NCI-H1436 treated with DMSO at 0.1 percent for 48 hours (cell line): ENCODE measurements at places on chromosomes 4 and X.

DNA sequence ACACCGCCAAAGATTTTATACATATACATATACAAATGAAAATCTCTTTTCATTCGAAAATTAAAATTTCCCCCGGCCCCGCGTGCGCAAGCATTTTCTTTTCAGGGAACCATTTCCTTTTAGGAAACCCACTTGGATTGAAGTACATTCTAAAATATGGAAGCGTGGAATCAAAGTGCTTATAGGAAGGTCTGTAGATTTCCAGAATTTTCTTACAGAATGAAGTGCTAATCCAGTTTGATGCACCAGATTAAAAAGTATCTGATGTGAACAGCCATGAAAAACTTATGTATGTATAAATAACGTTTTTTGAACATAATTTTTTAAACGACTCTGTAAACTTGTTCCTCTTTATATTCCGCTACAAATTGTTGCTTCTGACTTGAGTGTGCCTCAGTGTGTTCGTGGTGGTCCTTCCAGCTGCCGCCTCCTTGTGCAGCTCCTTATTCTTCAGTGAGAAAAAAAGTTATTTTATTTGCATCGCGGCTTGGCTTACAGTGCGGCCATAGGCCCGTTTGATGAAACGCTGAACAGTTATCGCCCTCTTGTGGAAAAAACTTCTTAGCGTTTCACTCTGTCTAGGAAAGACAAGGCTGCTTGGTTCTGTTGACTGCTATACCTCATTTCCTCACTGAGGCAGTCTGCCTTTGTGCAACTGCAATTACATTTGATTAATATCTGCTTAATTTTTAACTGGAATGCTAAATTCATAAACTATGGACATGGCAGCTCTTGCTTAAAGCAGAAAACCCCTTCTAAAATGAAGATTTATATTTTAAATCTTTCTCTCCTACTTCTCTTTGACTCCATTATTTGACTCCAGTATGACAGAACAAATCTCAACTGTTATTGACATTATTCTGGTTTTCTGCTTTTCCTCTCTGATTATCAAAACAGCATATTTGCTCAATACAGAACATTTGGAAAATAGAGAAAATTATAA, 4.7 kb upstream of the NKX6-1 start:
- DNase-seq = peak; percentile 64

DNA sequence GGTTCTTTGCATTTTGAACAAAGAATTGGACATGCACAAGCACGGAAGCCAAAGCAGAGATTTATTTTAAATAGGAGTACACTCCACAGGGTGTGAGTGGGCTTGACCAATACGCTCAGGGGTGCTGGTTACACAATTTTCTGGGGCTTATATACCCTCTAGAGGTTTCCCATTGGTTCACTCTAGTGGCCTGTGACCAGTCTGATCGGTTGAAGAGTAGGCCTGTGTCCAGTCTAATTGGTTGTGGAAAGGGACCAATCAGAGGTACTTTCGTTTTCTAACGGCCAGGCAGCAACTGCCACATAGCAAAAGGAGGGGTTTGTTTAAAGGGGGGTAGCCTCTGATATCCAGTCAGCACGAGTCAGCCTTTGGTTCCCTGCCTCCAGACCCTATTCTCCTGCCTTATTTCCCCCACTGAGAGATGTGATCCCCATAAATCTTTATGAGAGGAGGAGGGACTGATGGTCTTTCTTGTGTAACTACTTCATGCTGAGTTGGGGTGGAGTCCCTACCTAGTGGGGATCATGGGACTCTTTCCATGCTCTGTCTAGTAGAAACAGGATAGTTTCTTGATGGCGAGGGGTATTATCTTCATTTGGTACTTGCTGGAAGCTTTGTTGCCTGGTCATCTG, 11.3 kb upstream of the AREG start:
- DNase-seq = no peak

DNA sequence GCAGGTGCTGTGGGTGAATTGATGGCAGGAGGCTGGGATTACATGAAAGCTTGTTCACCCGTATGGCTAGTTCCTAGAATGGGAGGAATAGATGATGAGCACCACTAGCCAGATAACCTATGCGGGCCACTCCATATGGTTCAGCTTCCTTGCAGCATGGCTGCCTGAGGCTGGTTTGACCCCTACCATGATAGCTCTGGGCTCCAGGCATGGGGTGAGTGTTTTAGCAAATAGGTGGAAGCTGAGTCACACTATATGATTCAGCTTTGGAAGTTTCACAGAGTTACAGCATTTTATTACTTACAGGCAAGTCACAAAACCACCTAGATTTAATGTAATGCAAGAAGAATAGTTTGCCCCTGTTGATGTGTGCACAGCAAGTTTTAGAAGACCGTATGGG, 603.2 kb downstream of the STIM2 start:
- DNase-seq = no peak

DNA sequence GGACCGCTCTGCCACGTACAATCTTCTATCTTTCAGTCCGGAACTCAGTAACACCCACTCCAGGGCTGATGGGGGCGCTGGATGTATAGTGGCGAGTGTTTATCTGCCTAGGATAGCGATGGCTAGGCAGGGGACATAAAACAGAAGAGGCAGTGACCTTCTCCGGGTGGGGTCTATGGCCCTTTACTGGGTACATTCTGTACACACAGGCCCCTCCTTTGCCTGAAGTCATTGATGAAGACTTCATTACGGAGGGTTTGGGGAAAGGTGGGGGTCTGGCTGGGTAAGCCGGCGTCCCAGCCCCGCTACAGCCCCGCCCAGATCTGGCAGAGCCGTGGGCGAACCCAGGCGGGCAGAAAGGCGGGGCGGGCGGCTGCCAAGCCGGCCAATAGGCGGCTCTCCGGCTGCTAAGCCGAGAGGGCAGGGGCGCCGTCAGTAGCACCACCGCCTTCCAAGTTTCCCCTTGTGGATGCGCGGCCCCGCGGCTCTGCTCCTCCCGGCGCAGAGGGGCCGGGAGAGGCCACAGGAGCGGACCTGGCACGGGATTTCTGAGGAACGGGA, at the start of gene CHST7:
Gene CHST7, plus strand, starts transcription at position 435 of the 561 bp plus-strand sequence. CDS start 167 bp downstream, outside the sequence.
- DNase-seq = no peak

DNA sequence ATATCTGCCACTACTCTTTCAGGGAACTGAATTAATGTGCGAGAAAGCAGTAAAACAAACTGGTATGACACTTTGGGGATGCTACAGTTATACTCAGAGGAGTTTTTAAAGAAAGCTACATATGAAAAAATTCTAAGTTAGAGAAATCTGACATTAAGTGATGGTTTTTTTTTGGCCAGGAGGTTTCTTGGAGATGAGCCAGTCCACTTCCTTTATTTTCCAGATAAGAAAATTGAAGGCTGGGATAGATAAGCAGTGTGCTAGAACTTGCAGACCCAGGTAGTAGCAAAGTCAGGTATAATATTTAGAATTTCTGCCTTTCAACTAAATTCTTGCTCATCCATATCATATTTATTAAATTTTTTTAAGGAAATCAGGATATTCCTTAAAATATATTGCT, 106.8 kb downstream of the FAT4 start:
- DNase-seq = no peak

DNA sequence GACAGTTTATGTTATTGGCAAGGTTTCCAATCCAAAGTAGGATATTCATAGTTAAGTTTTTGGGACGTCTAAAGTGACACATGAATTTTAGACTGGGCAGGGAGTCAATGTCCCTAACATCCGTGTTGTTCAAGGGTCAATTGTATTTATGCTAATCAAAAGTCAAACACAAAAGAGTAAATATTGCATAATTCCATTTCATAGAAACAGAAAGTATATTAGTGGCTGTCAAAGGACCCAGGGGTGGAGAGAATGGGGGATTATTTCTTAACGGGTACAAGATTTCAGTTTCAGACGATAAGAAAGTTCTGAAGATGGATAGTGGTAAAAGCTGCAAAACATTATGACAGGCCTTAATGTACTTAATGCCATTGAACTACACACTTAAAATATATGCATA, 971.8 kb upstream of the AGA start:
- no peak for DNase-seq

DNA sequence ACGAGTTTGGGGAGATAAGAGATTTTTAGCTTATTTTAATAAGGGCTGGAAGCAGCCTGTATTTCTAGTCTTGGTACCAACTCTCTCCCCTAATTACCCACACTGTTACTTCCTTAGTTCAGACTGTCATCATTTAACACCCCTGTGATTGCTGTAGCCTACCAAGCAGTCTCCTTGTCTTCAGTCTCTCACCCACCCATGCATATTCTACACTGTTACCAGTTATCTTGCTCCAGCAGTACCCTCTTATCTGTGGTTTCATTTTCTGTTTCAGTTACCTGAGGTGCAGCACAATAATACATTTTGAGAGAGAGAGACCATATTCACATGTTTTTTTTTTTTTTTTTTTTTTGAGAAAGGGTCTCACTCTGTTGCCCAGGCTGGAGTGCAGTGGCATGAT, 80.2 kb downstream of the DIAPH2 start:
- no peak for DNase-seq

DNA sequence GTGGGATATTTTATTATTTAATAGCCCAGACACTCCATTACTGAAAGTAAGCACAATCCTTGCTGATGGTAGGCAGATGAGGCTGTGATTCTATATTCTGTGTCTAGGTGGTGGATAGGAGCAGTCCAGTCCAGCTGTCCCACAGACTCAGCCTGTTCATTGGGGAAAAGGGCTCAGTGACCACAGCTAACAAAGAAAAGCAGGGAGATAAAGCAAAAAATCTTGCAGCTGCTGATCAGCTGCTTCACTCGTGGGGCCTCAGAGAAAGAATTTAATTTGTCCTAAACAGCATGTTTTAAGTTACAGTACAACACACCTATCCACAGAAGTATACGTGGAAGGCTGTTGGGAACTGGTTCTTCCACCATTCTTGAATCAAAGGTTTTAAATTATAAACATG, 40.7 kb upstream of the ANK2 start:
- no peak for DNase-seq

- no peak for DNase-seq
Measured at GRCh38 chr4:7591409-7592053, 156.8 kb upstream of the PSAPL1 start.

GRCh38 chrX:97820170-97820569, 936.5 kb downstream of the RPA4 start:
- no peak for DNase-seq

- no peak for DNase-seq
Measured at GRCh38 chr4:36740796-36741310, 459.4 kb downstream of the DTHD1 start.

GRCh38 chr4:104210420-104210819, 284.3 kb downstream of the CXXC4 start:
- no peak for DNase-seq

- DNase-seq = no peak
Measured at GRCh38 chr4:24888475-24889344, 24.1 kb downstream of the CCDC149 start.

- DNase-seq = no peak
Measured at GRCh38 chr4:138680256-138680655, 335.3 kb upstream of the NOCT start.

GRCh38 chr4:141304346-141304745, 83.7 kb downstream of the ZNF330 start:
- no peak for DNase-seq

DNA sequence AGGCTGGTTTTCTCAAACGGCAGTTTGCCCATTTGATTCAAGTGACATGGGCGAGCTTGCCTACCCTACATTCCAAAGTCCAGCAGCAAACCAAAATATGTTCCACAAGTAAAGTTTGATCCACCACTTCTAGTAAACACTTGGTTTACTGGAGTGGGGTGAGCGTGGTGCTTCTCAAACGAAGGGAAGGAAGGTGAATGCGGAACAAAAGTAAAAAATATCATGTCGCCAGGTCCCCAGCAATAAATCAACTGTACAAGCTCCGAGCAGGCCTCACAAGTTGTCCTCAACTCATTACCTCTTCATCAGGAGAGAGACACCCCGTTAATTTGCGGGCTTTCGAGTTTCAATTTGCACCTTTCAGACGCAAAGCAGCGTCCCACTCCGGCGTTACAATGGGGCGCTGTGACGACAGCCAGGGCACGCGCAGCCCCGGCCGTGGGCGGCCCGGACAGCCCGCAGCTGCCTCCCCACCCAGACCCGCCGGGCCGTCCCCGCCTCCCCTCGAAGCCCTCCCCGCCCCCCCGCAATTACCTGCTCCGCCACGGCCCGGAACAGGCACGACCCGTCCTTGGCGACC, 1.0 kb downstream of the OTUD4 start:
- DNase-seq = no peak

DNA sequence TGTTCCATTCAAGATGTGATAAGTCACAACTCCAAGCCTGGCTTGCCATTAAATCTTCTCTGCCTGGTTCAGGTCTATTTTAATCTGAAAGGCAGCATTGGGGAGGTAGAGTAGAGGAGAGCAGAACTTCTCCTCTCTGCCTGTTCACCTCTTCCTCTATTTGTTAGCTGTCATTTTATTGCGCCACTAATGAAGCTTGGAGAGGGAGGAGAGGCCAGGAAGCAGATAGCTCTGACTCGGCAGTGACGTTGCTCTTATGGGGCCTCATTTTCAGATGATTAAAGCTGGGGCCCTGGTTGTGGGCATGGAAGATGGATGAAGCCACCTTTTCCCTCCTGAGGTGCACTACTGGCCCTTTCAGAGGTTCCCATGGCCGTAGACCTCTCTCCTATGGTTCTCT, 207.3 kb downstream of the MID1IP1 start:
- DNase-seq = no peak

GRCh38 chrX:137651647-137652046, 85.7 kb downstream of the ZIC3 start:
- no peak for DNase-seq

DNA sequence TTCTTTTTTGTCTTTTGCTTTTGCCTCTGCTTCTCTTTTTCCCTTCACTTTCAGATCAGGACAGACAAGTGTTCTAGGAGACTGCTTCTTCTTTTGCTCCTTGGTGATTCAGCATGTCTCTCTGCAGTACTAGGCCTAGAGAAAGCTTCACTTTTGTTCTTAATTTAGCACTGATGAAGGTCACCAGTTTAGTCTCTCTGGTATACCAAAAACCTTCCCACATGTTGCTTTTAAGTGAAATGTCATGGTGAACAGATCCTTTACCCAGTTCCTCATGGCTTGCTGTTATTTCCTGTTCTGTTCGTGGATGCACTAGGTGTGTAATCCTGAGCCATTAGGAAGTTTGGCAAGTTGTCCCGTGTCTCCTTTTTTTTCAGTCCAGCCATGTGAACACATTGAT, 53.3 kb downstream of the NBDY start:
- DNase-seq = no peak

- DNase-seq = no peak
Measured at GRCh38 chr4:1599491-1600210, 84.5 kb downstream of the FAM53A start.

DNA sequence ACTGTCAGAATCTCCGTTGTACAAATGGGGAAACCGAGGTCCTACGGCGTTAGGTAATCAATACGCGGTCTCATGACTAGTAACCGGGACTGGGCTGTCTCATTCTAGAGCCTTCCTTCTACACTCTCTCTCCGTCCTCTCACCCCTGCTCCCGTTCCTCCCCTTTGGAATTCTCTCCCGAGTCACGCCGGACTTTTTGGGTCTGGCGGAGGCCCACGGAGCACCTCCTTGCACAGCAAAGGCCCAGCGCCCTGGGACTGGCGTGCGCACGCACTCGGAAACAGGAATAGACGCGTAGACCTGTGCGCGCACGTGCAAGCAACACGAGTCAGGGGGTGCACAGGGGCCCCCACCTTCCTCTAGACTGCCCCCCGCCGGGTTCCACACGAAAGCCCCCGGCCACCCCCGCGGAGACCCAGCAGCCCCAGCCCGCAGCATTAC, 361 bp downstream of the QDPR start:
- DNase-seq = no peak

- DNase-seq = no peak
Measured at GRCh38 chr4:85116008-85116407, 149.5 kb upstream of the WDFY3 start.

- DNase-seq = no peak
Measured at GRCh38 chr4:20832826-20833225, 132.6 kb downstream of the PACRGL start.

- no peak for DNase-seq
Measured at GRCh38 chrX:127276326-127276725, 456.8 kb downstream of the PRR32 start.
